ENCODE measurements at places on chromosomes 4 and X.

GRCh38 chr4:159434114-159434870, 331.4 kb downstream of the RAPGEF2 start:
- no peak for DNase-seq

GRCh38 chr4:169225812-169226211, 44.9 kb downstream of the SH3RF1 start:
- DNase-seq: no peak

DNA sequence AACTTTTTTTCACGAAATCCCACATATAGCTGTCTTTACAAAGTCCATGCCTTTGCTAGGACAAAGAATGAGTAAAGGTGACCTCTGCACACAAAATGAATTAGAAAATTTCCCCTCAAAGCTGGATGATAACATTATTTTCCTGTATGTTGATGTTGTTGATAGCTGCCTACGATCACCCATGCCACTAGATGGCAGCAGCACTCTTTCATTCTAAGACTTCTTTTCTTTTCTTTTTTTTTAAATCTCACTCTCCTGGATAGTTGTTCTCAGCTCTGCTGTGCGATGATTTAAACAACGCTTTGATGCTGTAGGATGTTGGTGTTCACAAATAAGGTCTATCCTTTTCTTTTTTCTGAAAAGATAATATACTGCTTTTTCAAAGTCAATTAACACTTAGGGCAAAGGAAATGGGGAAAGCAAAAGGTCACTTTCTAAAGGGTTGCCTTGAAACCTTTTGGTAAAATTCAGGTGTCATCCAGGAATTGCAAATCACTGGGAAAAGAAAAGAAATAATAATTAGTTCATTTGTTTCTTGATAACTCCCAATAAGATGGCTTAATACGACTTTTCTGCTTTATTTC, 266.8 kb downstream of the C4orf33 start:
- no peak for DNase-seq

DNA sequence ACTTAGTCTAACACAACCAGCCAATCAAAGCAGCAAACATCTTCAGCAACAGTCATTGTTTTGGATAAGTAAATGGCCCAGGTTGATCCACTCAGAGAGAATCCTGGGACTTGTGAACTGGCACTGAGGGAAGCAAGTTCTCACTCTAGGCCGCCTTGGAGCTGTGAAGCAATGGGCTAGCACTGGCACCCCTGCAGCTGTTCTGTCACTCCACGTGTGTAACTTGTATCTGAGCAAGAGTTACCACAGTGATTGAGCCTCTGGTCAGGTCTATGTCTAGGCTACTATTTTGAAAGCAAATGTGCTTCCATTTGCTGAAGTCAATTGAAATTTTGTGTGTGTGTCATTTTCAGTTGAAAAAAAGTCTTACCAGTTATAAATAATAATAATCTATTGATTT, 57.2 kb upstream of the HS3ST1 start:
- DNase-seq: no peak

- no peak for DNase-seq
Measured at GRCh38 chr4:6781561-6781960, 966 bp upstream of the KIAA0232 start.

GRCh38 chr4:5852523-5853202, 40.2 kb downstream of the CRMP1 start:
- DNase-seq: no peak

- no peak for DNase-seq
Measured at GRCh38 chr4:38357546-38357945, 306.5 kb upstream of the KLF3 start.

- DNase-seq: no peak
Measured at GRCh38 chrX:10414862-10415261, 205.5 kb downstream of the MID1 start.

- no peak for DNase-seq
Measured at GRCh38 chr4:185227131-185227551, 17.7 kb downstream of the SNX25 start.

DNA sequence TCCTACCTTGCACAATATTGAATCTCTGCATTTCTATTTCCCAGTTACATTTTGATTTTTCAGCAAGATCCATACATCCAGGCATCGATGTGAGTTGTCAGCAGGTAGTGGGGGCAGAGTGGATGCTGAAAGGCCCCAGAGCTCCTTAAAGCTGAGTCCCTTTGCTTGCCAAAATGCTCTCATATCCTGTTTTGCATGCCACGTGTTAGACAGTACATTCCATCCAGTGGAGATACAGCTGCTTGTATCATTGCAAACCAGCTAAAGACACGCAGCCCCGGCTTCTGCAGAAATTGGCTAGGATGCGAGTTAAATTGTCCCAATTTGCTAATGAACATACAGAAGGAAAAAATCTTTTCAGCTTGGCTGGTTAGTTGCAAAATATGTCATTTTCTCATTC, 179.6 kb upstream of the MXRA5 start:
- DNase-seq: no peak

- DNase-seq: no peak
Measured at GRCh38 chr4:7831330-7831729, 108.3 kb downstream of the AFAP1 start.

DNA sequence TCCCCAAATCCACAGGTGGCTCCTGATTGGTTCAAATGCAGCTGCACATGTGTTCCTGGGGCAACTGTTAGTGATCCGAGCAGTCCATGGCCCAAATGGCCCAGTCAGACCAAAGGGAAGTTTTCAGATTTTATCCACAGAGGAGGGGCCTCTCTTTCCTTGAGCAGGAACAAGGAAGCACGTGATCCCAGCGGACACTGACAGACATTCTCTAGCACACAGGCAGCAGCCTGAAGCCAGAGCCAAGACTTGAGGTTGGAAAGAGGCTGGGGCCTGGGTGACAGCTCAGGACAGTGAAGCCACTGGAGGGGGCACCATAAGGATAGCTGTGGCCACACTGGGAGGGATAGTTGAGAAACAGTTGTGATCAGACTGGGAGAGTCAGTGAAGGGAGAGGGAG, 3.5 kb upstream of the ZFP92 start:
- DNase-seq: no peak

DNA sequence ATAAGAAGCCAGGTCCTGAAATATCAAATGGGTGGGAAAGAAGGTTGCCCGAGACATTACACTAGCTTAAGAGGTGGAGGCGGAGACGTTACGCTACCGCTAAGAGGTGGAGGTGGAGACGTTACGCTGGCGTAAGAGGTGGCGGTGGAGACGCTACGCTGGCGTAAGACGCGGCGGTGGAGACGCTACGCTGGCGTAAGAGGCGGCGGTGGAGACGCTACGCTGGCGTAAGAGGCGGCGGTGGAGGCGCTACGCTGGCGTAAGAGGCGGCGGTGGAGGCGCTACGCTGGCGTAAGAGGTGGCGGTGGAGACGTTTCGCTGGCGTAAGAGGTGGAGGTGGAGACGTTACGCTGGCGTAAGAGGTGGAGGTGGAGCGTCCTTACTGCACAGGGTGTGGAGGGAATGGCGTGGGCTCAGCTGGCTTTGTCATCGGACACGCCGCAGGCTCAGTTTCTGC, 12.8 kb downstream of the CYP4V2 start:
- DNase-seq: no peak

- DNase-seq: no peak
Measured at GRCh38 chrX:129525162-129525561, 1.9 kb upstream of the SMARCA1 start.

GRCh38 chr4:87058356-87059073, 123.7 kb downstream of the AFF1 start:
- DNase-seq: no peak

DNA sequence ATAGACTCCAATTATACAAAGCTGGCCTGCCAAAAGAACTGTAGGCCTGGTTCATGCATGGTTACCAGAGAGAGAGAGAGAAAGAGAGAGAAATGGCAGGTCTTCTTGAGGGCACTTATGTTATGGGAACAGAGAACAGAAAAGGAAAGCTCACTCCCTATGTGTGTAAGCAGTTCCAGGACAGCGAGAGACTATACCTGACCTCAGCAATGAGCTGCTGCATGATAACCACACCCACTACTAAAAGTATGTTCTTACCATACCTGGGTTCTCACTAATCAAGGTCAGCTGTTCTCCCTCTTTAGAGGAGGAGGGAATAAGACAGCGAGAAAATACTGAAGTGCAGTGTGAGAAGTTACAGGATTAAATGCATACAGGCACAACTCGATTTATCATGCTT, 583.3 kb downstream of the GBA3 start:
- DNase-seq: no peak

- no peak for DNase-seq
Measured at GRCh38 chrX:69366183-69366582, 137.9 kb upstream of the NALF2 start.

DNA sequence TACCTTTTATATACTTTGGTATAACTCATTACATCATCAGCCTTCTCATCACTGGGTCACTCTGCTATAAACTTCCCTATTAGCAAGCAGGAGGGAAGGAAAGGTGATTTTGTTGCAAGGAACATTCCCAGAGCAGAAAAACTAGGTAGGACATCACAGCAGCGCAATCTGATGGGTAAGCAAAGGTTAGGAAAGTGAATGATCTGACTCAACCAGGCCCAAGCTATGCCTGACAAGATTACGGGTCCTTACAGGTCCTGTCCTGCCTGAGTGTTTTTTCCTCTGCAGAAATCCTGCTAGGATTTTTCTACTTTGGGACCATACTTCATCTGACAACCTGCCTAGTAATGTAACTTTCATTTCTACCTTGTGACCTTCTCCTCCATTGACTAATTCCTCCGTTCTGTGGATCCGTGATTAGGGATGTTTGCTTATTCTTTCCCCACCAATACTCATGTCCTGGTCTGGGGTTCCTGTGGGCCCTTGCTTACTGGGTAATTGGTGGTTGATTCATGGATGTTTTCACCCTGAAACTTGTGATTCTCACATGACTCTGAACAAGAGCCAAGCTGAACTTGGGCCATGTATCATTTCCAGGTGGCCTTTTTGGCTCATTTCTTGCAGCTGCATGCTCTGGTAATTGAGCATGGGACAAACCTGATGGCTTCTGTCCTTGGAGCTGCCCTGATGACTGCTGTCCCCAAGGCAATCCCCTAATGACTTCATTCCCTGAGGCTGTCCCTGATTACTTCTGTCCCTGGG, 111.9 kb upstream of the KIT start:
- no peak for DNase-seq

DNA sequence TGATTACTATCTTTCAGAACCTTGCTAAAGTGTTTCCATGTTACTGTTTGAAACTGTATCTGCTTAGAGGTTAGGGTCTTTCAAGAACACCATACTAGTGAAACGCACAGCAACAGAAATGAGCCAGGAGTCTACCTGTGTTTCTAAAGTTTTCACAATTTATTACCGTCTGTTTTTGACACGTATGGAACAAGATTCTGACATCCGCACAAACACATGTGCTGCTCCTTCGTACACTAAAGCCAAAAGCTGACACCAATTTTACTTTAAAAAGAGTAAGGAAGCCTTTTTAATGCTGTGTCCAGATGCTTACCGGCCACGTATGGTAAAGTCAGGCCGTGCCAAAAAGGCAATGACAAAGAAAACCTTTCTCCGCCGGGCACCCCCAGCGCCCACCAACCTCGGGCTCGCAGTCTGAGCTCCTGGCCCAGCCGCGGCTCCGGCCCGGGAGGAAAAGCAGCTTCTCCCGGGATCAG, 532 bp downstream of the RPS4X start:
- no peak for DNase-seq

GRCh38 chr4:70722199-70722791, 531 bp downstream of the RUFY3 start:
- DNase-seq: no peak

DNA sequence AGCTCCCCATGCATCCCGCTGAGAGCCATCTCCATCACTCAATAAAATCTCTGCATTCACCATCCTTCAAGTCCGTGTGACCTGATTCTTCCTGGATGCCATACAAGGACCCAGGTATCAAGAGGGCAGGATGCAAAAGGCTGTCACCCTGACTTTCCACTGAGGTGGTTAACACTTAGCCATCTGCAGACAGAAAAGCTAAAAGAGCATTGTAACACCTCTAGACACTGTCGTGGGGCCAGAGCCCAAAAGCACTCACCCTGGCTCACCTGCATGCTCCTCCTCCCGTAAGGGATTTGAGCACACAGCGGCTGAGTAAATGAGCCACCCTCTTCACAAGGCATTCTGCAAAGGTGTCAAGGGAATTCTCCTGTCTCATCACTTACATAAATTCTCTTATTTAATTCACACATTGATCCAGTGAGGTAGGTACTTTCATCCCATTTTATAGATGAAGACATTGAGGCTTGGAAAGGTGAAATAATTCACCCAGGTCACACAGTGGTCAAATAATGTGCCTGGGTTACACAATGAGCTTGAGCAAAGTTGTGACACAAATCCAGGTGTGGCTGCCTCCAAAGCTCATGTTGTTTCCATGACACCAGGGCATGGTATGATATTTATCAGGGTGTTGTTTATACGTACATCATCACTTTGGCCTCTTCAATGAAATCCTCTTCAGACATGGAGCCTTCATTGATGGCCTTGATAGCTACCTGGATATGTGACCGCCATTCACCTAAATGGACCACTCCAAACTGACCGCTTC, 48.0 kb downstream of the TXK start:
- no peak for DNase-seq

DNA sequence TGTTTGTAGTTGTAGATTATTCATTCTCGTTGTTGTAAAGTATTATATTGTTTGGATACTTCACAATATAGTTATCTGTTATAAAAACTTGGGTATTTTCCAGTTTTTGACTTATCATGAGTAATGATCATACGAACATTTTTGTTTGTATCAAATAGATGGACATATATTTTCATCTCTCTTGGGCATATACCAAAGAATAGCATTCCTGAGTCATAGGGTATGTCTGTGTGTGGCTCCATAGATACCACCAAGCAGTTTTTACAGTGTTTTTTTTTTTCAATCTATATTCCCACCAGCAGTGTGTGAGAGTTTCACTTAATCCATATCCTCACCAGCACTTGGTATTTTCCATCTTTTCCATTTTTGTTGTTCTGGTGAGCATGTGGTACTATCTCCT, 89.7 kb upstream of the RAB40AL start:
- no peak for DNase-seq

- DNase-seq: no peak
Measured at GRCh38 chr4:146814750-146815149, 130.9 kb downstream of the TTC29 start.

- no peak for DNase-seq
Measured at GRCh38 chr4:100257567-100257966, 67.3 kb upstream of the DDIT4L start.

- no peak for DNase-seq
Measured at GRCh38 chr4:86921608-86922252, 13.1 kb upstream of the AFF1 start.

GRCh38 chr4:7697343-7697742, 242.3 kb downstream of the AFAP1 start:
- no peak for DNase-seq

DNA sequence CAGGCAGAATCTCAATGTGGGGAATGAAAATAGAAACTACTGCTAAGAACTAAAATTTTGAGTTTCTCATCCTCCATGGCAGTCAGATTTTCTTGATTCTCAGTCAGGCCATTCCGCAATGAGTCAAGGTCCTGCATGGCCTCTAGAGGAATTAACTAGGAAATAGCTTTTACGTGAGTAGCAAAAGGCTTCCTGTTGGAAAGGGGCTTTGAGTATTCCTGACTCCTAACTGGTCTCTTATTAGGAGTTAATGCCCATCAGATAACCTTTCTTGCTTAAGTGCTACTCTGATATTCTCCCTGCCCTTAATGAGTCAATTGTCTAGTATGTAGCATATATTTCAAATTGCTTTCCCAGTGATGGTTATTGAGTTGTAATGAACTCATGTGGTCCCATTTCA, 65.7 kb upstream of the ARHGAP24 start:
- DNase-seq: no peak

- DNase-seq: no peak
Measured at GRCh38 chr4:111639120-111639690, 506.0 kb upstream of the FAM241A start.

Data from activated T-helper 1 cell treated with anti-CD3 and anti-CD28 coated beads, Interleukin-2, amount 50 U/mL, for 16 hours (primary cell).